ENCODE measurements at places on chromosomes 11 and 22.

DNA sequence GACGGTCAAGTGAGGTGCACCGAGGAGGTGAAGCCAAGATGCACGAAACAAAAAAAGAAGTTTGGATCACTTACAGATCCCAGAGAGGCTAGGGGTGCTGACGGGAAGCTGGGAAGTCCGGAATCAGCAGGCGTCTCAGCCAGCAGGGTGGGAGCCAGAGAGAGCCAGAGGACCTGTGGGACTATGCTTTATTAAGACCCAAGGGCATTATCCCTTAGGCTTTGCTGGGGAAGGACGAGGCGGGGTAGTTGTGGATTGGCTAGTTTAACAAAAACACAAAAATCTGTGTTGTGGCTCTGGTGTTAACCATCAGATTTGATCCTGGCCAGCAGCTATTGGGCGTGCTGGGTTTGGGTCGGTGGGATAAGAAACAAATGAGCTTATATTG lies 427.1 kb downstream of the DYNC2H1 start:
- DNase-seq = no peak

GRCh38 chr11:57434640-57435546 lies 8.0 kb upstream of the SLC43A3 start:
- DNase-seq = no peak

DNA sequence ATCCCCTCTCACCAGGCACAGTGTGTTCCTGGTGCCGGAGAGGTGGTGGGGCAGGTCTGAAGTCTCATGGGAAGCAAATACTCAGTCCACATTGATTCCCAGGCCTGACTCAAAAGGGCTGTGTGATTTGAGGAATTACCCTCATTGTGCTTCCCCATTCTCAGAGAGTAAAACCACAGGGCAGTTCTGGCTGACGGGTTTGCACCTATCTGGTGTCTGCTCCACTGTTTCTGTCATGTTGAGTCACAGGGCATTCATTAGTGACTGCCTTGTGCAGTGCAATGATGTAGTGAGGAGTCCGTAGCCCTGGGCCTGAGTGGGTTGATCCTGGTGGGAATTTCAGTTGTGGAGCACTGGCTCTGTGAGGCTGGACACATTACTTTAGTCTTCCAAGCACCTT lies 85.2 kb upstream of the ARHGAP20 start:
- no peak for DNase-seq

- no peak for DNase-seq
Observed at GRCh38 chr22:36894266-36894665, 19.2 kb upstream of the CSF2RB start.

GRCh38 chr11:660681-661444 lies 23.8 kb downstream of the DRD4 start:
- no peak for DNase-seq

- DNase-seq = no peak
Observed at GRCh38 chr11:40434926-40435325, 1024.5 kb downstream of the LRRC4C start.

DNA sequence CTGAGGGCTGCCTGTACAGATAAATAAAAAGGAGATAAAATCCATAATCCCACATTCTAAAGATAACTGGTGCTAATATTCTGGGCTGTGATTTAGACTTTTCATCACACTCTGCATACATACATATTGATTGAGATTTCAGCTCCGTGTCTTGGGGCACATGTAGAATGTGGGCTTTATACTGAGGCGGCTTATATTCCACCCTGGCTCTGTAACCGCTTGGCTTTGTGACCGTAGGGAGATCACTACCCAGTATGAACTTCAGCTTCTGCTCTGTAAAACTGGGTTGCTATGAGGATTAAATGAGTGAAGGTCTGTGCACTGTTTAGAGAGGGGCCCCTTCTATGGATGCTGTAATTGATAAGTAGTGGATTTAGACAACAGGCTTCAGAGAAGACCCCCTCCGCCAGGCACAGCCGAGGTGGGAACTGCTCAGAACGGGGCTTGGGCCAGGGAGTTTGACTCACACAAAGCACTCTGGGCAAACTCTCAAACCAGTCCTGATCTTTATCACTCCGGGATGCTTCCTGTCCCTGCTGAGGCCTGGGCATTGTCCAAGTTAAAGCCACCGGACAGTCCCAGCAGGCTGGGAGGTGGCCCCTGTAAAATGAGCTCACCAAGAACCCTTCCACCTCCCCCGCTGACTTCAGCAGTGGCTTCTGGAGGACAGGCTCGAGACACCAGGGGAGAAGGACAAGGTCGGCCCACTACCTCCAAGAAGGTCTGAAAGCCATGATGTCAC lies 17.2 kb downstream of the KIAA1671 start:
- DNase-seq = no peak

DNA sequence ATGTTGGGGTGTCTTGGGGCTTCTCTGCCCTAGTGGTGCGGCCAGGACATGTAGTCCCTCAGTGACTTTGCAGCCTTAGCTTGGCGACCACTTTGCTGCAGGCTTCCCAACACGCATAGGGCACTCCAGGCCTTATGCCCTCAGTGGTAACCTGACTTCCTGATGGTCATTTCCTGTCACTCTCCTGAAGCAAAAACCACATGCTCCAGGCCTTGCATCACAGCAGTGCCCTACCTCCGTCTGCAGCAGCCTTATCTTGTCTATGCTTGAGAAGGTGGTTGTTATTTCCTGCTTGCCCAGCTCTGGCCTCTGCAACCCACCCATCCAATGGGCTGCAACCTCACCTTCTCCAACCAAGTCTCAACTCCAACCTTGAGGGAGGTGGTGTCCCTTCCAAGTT lies 33.4 kb upstream of the PISD start:
- no peak for DNase-seq

DNA sequence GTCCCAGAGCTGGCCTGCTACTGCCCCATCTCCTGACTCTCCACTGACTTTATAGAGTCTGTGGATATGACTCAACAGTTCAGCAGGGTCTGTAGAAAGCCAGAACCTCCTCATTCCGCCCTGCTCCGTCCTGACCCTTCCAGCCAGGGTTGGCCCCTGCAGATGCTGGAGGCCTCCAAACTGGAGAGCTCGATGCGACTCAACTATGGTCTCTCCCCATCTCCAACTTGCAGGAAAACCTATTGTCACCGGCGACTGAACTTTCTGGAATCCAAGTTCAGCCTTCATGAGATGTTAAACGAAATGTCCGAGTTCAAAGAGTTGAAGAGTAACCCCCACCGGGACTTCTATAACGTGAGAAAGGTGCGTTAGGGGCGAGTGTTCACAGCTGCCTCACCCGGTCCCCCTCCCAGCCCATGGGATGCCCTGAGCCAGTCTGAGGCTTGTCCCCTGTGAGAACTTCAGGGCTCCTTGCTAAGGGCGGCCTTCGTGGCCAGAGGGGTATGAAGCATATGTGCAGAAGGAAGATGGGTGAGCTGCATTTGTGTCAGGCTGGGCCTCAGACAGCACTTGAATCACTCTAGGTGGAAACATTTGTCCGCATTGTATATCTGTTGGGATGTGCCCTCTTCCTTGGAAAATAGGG lies 32.1 kb downstream of the AMPD3 start:
- DNase-seq = no peak

DNA sequence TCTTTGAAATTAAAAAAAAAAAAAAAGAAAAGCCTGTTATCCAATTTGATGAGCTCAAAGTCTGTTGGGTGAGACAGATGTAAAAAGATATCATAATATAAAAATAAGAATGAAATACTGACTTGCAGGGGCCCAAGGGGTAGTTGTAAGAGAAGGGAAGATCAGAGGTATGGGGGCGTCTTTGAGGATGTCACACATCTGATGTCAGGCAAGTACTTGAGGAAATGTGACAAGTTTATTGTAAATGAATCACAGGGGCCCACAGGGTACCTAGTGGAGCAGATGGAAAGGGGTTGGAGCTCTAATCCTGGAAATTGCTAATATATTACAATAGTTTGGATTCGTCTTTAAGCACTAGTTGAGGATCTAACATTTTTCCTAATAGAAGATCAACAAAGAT lies 131.6 kb downstream of the MAML2 start:
- no peak for DNase-seq

GRCh38 chr11:47991894-47992293 lies 11.5 kb downstream of the PTPRJ start:
- no peak for DNase-seq

DNA sequence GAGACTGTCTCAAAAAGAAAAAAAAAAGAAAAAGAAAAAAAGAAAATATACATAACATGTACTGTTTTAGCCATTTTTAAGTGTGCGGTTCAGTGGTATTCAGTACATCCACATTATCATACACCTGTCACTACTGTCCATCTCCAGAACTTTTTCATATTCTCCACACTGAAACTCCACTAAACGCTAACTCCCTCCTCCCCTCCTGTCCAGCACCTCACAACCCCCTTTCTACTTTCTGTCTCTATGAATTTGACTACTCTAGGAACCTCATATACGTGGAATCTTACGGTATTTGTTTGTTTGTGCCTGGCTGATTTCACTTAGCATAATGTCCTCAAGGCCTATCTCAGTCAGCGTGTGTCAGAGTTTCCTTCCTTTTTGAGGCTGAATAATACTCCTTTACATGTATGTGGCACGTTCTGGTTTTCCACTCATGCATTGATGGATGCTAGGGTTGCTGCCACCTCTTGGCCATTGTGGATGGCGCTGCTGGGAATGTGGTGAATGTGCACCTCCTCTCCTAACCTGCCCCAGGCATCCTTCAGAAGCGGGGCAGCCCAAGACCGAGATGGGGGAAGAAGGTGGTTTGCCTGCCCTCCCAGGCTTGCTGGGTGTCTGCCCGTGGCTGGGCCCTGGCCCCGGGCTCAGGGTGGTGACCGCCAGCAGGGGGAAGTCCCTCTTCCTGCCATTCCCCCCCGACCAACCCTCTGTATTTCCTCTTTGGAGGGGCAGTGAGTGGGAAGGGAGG lies 60.5 kb downstream of the BCR start:
- DNase-seq = no peak

GRCh38 chr11:40647295-40647694 lies 812.2 kb downstream of the LRRC4C start:
- DNase-seq = no peak

DNA sequence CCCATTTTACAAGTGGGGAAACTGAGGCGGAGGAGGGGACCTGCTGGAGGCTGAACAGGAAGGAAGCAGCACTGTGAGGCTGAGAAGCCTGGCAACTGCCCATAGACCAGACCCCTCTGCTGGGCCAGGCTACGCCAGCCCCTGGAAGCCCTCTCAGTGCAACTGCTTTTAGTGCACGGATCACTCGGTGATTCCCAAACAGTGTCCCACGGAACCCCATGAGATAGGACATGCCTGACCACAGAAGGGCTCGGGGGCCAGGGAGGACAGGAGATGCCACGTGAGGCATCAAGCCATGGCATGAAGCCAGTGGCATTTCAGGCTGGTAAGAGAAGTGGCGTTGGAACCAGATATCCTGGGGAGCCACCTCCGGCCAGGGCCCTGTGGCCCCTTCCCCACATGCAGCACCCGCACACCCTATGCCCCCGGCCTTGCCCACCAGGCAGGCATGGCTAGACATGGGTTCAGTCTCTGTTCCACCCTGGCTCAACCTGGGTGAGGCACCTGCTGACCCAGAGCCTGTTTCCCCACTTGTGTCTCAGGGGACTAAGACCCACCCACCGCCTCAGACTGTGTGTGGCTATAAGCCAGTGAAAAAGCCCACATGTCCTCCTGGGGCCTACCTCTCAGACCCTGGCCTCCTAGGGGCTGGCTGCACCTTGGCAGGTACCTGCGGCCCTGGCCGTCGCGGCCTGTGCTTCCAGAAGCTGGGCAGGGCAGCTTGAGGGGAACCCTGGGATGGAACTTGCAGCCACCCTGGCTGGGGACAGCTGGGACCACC lies 84.1 kb downstream of the WNT7B start:
- DNase-seq = no peak

DNA sequence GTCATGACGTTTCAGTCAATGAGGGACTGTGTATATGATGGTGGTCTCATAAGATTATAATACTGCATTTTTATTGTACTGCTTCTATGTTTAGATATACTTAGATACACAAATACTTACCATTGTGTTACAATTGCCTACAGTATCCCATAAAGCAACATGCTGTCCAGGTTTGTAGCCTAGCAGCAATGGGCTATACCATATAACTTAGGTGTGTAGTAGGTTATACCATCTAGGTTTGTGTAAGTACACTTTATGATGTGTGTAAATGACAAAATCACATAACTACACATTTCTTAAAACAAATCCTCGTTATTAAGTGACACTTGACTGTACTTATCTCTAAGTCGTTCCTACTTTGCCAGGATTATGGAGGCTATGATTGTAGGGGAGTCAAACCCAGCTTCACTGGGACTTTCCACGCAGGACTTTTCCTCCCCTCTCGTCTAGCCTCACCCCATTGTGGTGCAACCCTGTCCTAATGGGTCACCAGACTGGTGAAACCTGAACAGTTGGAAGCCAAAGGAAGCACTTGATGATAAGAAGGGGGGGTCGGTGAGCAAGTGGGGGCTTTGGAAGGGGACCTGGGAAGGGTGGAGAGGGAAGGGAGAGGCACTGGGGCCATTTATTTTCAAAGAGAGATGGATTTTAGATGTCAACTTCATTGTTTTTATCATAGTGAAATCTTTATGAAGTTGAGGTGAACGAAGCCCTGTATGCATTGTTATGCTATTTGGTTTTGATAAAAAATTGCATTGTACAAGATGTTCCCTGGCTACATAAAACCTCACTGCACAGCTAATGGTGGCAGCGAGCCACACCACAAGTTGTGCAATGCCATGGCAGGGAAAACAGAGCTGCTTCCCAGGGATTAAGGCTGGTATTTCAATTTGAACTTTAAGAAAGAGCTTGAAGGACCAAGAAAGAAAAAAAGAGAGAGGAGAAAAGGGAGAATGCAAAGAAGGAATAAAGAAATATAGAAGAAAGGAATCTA lies 129.1 kb downstream of the EHF start:
- no peak for DNase-seq

DNA sequence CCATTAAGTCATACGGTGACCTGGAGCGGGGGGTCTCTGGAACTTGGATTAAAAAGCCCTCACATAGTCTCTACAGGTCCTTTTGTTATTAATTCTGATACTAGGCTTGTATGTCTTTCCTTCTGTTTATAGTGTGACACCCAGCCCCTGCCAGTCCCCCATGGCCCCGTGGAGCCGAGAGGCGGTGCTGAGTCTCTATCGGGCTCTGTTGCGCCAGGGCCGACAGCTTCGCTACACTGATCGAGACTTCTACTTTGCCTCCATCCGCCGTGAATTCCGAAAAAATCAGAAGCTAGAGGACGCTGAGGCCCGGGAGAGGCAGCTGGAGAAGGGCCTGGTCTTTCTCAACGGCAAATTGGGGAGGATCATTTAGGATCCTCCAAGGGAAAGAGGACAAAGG lies 2.0 kb downstream of the MIEF1 start:
- DNase-seq = no peak

Data from GOT3 (cell line).